ENCODE measurements at places on chromosomes 11 and 22.
A peak's percentile ranks its signal among the peaks of the same experiment; 100 is the strongest.

DNA sequence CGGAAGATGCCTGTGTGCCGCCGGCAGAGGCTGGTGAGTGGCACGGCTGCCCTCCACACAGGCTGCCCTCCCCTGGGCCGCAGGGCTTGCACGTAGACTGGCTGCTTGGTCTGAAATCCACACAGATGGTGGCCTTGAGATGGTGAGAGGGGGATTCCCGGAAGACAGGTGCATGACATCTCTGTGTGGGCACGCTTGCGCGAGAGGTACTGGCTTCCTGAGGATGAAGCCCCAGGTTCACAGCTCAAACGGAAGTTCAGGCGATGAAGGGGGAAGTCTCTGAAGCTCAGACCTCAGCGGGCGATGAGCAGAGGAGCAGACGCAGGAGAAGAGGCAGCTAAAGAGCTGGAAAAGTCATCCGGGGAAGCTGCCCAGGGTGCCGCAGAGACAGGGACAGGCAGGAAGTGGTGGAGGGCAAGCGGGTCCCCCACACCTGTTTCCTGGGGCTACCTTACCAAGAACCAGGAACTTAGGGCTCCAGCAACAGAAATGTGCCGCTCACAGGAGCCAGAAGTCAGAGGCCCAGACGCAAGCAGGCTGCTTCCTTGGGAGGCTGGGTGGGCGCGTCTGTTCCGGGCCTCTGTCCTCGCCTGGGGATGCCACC lies 7.2 kb downstream of the CRELD2 start:
- no peak for DNase-seq

GRCh38 chr22:27201741-27202140 lies 544.4 kb downstream of the MIAT start:
- DNase-seq: no peak

DNA sequence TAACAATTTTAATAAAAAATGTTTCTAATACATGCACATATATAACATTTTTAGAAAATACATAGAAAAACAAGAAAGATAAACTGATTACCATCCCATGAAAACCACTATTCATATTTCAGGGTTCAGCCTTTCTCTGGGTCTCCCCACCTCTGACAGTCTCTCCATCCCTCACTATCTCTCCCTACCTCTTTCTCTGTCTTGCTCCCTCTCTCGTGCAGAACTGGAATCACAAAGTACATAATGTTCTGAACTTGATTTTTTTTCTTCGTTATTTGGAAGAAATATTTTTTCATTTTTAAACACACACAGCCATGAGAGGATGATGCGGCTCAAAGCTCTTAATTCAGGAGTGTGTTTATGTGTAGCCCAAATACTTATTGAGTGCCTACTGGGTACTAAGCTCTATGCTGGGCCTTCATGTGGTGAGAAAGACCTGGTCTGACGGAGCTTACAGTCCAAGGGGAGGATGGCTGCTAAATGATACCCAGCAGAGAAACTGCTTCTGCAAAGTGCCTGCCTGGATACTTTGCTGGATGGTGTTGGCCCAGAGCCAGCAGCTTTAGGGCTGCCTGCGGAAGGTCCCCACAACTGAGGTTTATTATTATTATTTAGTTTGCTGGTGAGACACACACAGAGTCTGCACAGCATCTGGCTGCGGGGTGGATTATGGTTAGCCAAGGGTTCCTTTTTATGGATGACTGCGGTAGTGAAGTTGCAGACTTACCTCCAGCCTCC lies 42.6 kb downstream of the SC5D start:
- no peak for DNase-seq

DNA sequence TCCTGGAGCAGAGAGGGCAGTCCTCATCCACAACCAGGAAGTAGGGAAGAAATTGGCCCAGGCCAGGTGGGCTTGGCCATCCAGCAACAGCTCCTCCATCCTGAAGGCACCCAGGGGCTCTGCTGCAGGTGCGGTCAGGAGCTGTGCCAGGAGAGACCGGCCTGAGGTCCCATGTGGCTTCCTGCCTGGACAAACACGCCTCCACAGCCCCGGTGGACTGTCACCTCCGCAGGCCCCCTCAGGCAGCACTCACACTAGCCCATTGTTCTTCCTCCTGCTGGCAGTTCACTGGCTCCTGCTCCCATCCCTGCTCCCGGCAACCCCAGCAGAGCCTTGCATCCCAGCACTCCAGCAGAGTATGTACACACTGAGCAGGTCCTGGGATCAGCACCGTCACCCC lies 16.0 kb upstream of the POU2AF1 start:
- DNase-seq: no peak

GRCh38 chr11:117475716-117476530 lies 148.3 kb downstream of the CEP164 start:
- DNase-seq: no peak

- no peak for DNase-seq
Observed at GRCh38 chr11:126336671-126337101, 18.8 kb upstream of the ST3GAL4 start.

GRCh38 chr11:92204731-92205130 lies 19.9 kb upstream of the FAT3 start:
- DNase-seq: no peak

DNA sequence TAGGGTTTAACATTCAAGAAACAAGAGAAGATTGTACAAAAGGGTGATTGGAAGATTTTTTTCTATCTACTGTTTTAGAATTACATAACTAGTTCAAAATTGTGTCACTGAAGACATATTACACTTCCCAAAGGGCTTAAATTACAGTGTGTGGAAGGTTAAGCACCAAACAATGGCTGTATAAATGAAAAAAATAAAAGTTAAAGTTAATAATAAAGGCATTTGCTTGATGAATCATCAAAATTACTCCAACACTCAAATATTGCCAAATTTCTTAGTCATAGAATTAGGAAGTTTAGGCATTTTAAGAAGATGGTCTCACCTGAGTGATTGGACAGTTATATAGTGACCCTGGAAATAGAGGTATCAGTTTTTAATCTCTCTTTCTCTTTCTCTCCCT lies 227.6 kb upstream of the CARD18 start:
- DNase-seq: no peak

GRCh38 chr11:26187639-26188038 lies 144.3 kb upstream of the ANO3 start:
- DNase-seq: no peak

DNA sequence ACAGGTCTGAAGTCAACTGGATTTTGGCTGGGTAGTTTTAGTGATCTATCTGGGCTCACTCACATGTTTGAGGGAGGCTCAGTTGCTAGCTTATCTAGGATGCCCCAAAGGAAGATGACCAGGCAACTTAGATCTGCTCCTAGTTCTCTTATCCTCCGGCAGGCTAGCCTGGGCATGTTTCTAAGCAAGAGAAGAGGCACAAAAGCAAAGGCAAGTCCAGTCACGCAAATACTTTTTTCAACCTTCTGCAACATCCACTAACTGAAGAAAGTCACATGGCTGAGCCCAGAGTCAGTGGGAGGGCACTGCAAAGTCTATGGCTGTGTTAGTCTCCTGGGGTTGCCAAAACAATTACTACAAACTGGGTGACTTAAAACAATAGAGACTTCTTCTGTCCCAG lies 32.9 kb upstream of the FSHB start:
- no peak for DNase-seq

GRCh38 chr11:29996016-29996415 lies 20.8 kb downstream of the KCNA4 start:
- DNase-seq: no peak

- no peak for DNase-seq
Observed at GRCh38 chr11:61273178-61274078, 21.7 kb downstream of the VWCE start.

DNA sequence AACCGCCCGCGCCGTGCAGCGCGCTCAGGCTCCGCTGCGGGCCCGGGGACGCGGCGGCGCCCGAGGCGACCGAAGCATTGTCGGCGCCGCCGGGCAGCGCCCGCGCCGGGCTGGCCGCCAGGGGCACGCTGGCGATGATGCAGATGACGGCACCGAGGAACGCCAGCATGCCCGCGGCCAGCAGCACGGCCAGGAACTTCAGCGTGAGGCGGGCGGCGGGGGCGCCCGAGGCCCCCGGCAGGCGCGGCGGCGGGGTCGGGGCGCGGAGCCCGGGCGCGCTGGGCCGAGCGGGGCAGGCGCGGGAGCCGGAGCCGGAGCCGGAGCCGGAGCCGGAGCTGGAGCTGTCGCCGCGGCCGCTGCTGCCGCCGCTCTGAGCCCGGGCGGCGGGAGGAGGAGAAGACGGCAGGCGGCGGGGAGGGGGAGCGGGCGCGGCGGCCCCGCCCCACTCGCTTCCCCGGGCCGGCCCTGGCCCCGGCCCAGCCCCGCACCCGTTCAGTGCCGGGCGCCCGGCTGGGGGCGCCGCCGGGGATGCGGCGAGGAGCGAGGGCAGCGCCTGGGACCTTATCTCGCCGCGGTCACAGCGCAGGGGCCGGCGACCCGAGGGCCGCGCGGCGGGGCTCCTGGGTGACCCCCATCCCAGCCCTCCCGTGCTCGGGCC lies at the start of gene NPTXR:
TSS of gene NPTXR (minus strand) at position 372 of the 658 bp plus-strand sequence.
- peak; percentile 44 for DNase-seq

DNA sequence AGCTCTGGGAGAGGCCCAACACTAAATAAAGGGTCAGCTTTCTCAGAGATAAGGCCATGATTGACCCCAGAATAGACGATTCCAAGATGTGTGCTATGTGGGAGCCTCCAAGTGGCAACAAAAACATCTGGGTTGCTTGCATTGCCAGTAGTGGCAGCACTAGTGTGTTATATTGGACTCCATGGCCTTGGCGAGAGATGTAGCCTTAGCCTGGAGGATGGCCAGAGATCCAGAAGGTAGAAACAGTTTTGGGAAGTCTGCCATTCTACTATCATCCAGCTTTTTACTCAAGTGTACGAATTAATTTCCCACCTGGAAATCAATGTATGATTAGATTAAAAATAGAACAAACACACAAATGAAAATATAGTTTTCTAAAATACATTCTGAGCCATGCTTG lies 3.0 kb downstream of the OR8D4 start:
- no peak for DNase-seq

DNA sequence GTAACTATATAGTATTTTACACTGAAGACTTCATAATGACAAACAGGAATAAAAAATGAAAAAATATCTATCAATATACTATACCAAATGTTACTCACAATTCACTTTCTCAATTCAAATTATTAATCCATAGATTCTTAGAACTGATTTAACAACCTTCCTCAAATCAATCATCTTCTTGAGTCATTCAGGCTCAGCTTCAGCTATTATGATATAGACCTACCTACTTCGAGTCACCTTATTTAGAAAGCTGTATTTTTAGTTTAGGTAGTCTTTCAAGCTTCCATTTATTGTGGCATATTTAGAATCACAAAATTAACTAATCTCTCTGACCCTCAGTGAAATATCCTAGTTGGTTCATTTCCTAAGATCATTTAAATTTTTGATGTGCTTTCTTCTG lies 8.2 kb downstream of the CREBZF start:
- no peak for DNase-seq

DNA sequence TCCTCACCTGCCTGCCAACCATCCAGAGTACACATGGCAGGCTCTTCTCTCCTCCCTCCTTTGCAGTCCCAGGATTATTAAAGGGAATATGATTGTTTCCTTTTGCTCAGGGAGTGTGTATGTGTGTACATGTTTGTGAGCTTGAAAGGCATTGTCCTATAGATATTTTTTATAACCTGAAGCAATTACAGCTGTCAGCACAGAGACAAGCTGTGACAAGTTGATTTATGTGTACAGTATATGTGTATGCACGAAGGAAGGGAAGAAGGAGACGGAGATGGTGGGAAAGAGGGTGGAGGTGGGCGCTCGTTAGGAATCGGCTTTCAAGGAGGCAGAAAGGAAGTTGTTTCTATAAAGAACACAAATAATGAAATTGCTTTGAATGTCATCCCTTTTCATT lies 537.0 kb downstream of the NTM start:
- DNase-seq: no peak

DNA sequence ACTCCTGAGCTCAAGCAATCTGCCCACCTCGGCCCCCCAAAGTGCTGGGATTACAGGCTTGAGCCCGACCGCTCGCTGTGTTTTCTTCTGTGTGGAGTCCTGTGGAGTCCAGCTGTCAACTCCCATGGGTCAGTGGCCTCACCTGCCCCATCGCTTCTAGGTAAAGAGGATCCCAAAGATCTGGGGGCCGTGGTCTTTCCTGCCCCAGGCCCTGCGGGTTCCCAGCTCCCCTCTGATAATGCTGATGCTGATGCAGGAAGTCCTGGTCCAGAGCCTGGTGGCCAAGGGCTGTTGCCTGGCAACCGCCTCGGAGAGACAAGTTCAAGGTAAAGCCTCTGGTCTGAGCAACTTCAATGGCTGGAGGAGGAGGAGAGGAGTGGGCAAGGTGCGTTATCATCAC lies 9.6 kb downstream of the SSTR3 start:
- DNase-seq: no peak

DNA sequence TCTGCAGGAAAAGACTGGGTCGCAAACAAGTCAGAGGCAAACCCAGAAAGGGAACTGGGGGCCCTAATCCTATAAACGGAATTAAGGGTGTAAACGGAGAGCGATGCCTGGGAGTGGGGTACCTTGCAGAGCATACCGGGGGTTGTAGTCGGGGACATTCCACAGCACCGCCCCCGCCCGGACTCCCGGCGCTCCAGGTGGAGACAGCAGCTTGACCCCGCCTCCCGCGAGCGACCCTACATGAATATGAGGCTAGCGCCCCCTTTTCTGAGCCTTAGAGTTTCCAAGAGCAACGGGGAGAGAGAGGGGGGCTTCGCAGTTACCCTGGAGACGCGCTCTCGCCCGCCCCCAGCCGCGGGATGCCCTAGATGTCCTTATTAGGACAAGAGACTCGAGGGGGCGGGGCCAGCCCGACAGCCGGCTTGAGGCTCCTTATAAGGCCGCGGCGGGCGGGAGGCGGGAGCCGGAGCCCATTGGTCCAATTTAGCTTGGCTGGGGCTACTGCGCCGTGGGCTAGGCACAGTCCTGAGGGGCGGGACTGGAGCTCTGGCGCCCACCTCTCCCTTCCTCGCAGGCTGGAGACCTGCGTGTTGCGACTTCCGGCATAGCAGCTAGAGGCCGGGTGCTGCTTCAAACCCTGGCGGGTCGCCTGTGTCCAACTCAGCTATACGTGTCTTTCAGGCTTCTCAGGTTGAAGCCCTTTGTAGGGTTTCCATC lies 980 bp upstream of the MUS81 start:
- peak; percentile 96 for DNase-seq

- no peak for DNase-seq
Observed at GRCh38 chr11:130573767-130574166, 125.3 kb downstream of the ADAMTS15 start.

GRCh38 chr11:125724125-125724524 lies 22.0 kb upstream of the PATE1 start:
- no peak for DNase-seq

- DNase-seq: no peak
Observed at GRCh38 chr11:111298413-111299100, at the start of gene POU2AF3. POU2AF3 (plus strand) TSS chr11:111298546; CDS start chr11:111298582, 36 bp downstream.

Data from SHP77 (cell line).